CD8-positive, alpha-beta memory T cell (primary cell): ENCODE measurements at places on chromosomes 4 and X. TPM values are rescaled to one million over a fixed set of nuclear protein-coding genes. Genes with fewer than 3 reads are reported as not detected.
A peak's percentile ranks its signal among the peaks of the same experiment; 100 is the strongest.

DNA sequence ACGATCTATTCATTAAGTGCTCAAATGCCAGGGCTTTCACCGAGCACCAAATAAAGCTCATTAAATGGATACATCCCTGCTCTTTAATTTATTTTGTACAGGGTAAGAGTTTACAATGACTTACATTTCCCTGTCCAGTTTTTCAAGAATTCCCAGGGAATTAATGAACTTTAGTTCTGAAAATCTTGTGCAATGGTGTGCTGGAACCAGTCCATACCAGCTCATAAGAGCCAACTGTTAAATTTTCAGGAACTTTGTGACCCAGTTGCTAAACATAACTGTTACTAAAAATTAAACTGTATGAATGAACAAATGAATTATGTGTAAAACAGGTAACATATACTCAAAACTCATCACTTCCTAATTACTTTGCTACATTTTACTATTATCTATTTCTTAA lies 191.7 kb upstream of the RASGEF1B start:
- H3K27ac ChIP-seq: no peak overlapping the region
- H3K36me3 ChIP-seq: no peaks in the 10 kb centered on the region
- no peaks in the 10 kb centered on the region for H3K4me1 ChIP-seq
- H3K4me3 ChIP-seq: no peak overlapping the region
- no peaks in the 10 kb centered on the region for H3K27me3 ChIP-seq

DNA sequence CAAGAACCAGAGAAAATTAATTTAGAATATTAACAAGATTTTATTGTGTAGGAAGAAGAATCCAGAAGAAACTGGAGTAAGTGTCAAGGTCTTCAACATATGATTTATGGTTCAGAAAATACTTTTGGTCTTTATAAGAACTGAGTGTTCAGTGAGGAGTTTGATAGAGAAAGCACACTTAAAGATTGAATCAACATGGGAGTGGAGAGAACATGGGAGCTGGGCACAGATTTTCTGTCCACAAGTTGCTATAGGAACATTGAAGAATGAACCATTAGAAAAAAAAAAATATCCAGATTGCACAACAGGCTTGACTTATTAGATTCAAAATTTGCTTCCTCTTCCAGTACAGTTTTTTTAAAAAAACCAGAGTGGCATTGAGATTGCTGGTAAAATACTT lies 601.2 kb upstream of the GNPDA2 start:
- no peaks in the 10 kb centered on the region for H3K36me3 ChIP-seq
- no peak overlapping the region for H3K27ac ChIP-seq
- no peak overlapping the region for H3K4me3 ChIP-seq
- no peaks in the 10 kb centered on the region for H3K4me1 ChIP-seq
- H3K27me3 ChIP-seq: no peaks in the 10 kb centered on the region
- DNase-seq: no peak

- H3K27me3 ChIP-seq: no peaks in the 10 kb centered on the region
- no peak overlapping the region for H3K4me3 ChIP-seq
- H3K27ac ChIP-seq: no peak overlapping the region
- no peaks in the 10 kb centered on the region for H3K4me1 ChIP-seq
Measured at GRCh38 chrX:50877310-50877709, 33.2 kb upstream of the BMP15 start.

- DNase-seq: no peak
- no peaks in the 10 kb centered on the region for H3K27me3 ChIP-seq
- H3K27ac ChIP-seq: no peak overlapping the region
- H3K4me3 ChIP-seq: no peak overlapping the region
- peaks cover 9% of the 10 kb centered on the region for H3K36me3 ChIP-seq
- no peaks in the 10 kb centered on the region for H3K4me1 ChIP-seq
Measured at GRCh38 chr4:158860856-158861255, 92.0 kb downstream of the FNIP2 start.

- peaks cover 31% of the 10 kb centered on the region for H3K4me1 ChIP-seq
- no peak overlapping the region for H3K27ac ChIP-seq
- H3K36me3 ChIP-seq: no peaks in the 10 kb centered on the region
- DNase-seq: peak; percentile 26
Measured at GRCh38 chr4:168514249-168514852, 17.5 kb downstream of the PALLD start.

Gene RTL9
- total RNA-seq: not detected

Gene TIMP1
- total RNA-seq: 7.8 TPM

Gene MAGEA2
- not detected for total RNA-seq

Gene GLUD2
- 0.70 TPM for total RNA-seq
